ENCODE measurements at places on chromosomes 1 and 21. TPM values are rescaled to one million over a fixed set of nuclear protein-coding genes. Genes with fewer than 3 reads are reported as not detected.

Gene ABCB10
- total RNA-seq, result 12.1 TPM

Gene FLG2
- total RNA-seq, result not detected

Gene TCEA3
- total RNA-seq, result 19.2 TPM

Gene DYNLT5
- 0.10 TPM for total RNA-seq

Gene TTC22
- 1.9 TPM for total RNA-seq

Gene CD2
- total RNA-seq, result 110 TPM

Gene C1orf226
- total RNA-seq, result not detected

Gene NPPB
- total RNA-seq, result not detected

Gene WNT4
- total RNA-seq, result not detected

Data from mononuclear cell (primary cell).